ENCODE measurements at places on chromosomes 1 and 21. TPM values are rescaled to one million over a fixed set of nuclear protein-coding genes. Genes with fewer than 3 reads are reported as not detected.

DNA sequence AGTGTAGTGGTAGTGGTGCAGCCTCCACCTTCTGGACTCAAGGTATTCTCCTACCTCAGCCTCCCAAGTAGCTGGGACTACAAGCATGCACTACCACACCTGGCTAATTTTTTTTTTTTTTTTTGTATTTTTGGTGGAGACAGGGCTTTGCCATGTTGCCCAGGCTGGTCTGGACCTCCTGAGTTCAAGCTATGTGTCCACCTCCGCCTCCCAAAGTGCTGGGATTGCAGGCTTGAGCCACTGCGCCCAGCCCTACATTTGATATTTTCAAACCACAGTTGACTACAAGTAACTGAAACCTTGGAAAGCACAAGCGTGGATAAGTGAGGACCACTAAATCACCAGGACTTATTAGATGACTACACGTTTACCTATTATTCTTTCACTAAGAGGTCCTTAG is 10.0 kb upstream of the PDPN start:
- H3K27ac ChIP-seq = no peak overlapping the region
- peaks cover 58% of the 10 kb centered on the region for H3K27me3 ChIP-seq
- no peaks in the 10 kb centered on the region for H3K4me1 ChIP-seq
- H3K4me3 ChIP-seq = no peak overlapping the region
- no peaks in the 10 kb centered on the region for H3K36me3 ChIP-seq
- DNase-seq = no peak

- H3K27ac ChIP-seq = peak overlapping the region; percentile 98
- peaks cover 50% of the 10 kb centered on the region for H3K4me1 ChIP-seq
- no peaks in the 10 kb centered on the region for H3K27me3 ChIP-seq
- no peaks in the 10 kb centered on the region for H3K36me3 ChIP-seq
- DNase-seq = peak; percentile 59
- H3K4me3 ChIP-seq = peak overlapping the region; percentile 92
Measured at GRCh38 chr1:32201011-32201855, 838 bp downstream of the CCDC28B start.

DNA sequence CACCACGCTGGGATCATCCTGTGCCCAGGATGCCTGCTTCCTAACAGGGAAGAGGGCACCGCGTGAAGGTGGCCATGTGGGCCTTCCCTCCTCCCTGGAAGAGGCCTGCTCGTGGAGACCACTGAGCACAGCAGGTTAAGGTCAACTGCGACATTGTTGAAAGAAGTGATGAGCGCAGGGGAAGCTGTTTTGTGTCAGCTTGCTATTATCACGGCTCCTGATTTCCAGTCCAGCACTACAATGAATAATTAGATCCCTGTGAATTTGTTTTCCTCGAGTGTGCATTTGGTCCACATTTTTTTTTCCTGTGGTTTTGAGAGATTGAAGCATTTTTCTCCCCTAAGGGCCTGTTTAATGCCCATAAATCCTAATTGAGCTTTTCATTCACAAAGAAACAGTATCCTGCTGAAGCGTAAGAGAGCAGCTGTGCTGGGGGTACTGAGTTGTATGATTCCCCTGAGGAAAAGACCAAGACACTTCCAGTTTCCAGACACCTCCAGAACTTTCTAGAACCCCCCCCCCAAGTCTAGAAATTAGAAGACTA is 204.9 kb downstream of the KCNJ6 start:
- peaks cover 51% of the 10 kb centered on the region for H3K27me3 ChIP-seq
- no peaks in the 10 kb centered on the region for H3K4me1 ChIP-seq
- H3K27ac ChIP-seq = no peak overlapping the region
- H3K4me3 ChIP-seq = no peak overlapping the region
- no peak for DNase-seq
- no peaks in the 10 kb centered on the region for H3K36me3 ChIP-seq

- no peak overlapping the region for H3K27ac ChIP-seq
- peaks cover 11% of the 10 kb centered on the region for H3K27me3 ChIP-seq
- DNase-seq = no peak
- no peaks in the 10 kb centered on the region for H3K4me1 ChIP-seq
- no peak overlapping the region for H3K4me3 ChIP-seq
- peaks cover 2% of the 10 kb centered on the region for H3K36me3 ChIP-seq
Measured at GRCh38 chr1:166039436-166040201, 127.2 kb downstream of the FAM78B start.

GRCh38 chr1:167645140-167645541 is 15.1 kb downstream of the RCSD1 start:
- H3K4me1 ChIP-seq = peaks cover 78% of the 10 kb centered on the region
- no peak for DNase-seq
- H3K27ac ChIP-seq = peak overlapping the region; percentile 98
- peaks cover 12% of the 10 kb centered on the region for H3K36me3 ChIP-seq
- no peaks in the 10 kb centered on the region for H3K27me3 ChIP-seq

DNA sequence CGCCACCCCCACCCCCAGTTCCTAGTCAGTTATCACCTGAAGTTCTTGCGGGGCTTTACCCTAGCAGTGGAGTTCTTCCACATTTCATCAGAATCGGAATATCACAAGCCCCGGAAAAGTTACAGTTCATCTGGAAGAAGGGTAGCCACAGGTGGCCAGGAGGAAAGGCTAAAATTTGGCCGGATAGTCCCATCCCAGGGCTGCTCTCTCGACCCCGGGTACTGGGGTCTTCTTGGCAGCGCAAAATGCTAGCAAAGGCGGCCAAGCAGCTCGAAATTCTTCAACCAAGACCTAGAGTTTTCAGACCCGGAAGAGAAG is 7.9 kb downstream of the HLX start:
- no peaks in the 10 kb centered on the region for H3K4me1 ChIP-seq
- H3K4me3 ChIP-seq = no peak overlapping the region
- peaks cover 91% of the 10 kb centered on the region for H3K27me3 ChIP-seq
- H3K36me3 ChIP-seq = peaks cover 3% of the 10 kb centered on the region
- H3K27ac ChIP-seq = no peak overlapping the region
- DNase-seq = no peak

- H3K4me1 ChIP-seq = no peaks in the 10 kb centered on the region
- no peak for DNase-seq
- H3K36me3 ChIP-seq = peaks cover 4% of the 10 kb centered on the region
- H3K27me3 ChIP-seq = peaks cover 75% of the 10 kb centered on the region
- H3K27ac ChIP-seq = no peak overlapping the region
Measured at GRCh38 chr1:119651133-119651532, 3.1 kb upstream of the ZNF697 start.

GRCh38 chr1:248417854-248418253 is 15.0 kb downstream of the OR2T1 start:
- H3K4me1 ChIP-seq = peaks cover 10% of the 10 kb centered on the region
- no peaks in the 10 kb centered on the region for H3K36me3 ChIP-seq
- H3K4me3 ChIP-seq = no peak overlapping the region
- no peak overlapping the region for H3K27ac ChIP-seq
- DNase-seq = no peak

GRCh38 chr1:156666862-156667609 is 10.2 kb downstream of the NES start:
- H3K36me3 ChIP-seq = peaks cover 7% of the 10 kb centered on the region
- peaks cover 18% of the 10 kb centered on the region for H3K27me3 ChIP-seq
- peaks cover 10% of the 10 kb centered on the region for H3K4me1 ChIP-seq
- peak overlapping the region; percentile 29 for H3K27ac ChIP-seq
- no peak for DNase-seq

GRCh38 chr1:162690672-162691434 is 58.6 kb downstream of the DDR2 start:
- H3K36me3 ChIP-seq = no peaks in the 10 kb centered on the region
- H3K27me3 ChIP-seq = peaks cover 31% of the 10 kb centered on the region
- H3K27ac ChIP-seq = no peak overlapping the region
- DNase-seq = no peak
- H3K4me1 ChIP-seq = peaks cover 4% of the 10 kb centered on the region

- H3K36me3 ChIP-seq = peaks cover 3% of the 10 kb centered on the region
- no peak overlapping the region for H3K4me3 ChIP-seq
- H3K4me1 ChIP-seq = no peaks in the 10 kb centered on the region
- no peak overlapping the region for H3K27ac ChIP-seq
- H3K27me3 ChIP-seq = peaks cover 39% of the 10 kb centered on the region
Measured at GRCh38 chr1:168170564-168171508, 7.9 kb upstream of the TIPRL start.

GRCh38 chr1:110594456-110595352 is 11.5 kb downstream of the KCNA2 start:
- DNase-seq = no peak
- H3K27ac ChIP-seq = no peak overlapping the region
- H3K4me3 ChIP-seq = no peak overlapping the region
- peaks cover 14% of the 10 kb centered on the region for H3K27me3 ChIP-seq
- peaks cover 7% of the 10 kb centered on the region for H3K4me1 ChIP-seq

DNA sequence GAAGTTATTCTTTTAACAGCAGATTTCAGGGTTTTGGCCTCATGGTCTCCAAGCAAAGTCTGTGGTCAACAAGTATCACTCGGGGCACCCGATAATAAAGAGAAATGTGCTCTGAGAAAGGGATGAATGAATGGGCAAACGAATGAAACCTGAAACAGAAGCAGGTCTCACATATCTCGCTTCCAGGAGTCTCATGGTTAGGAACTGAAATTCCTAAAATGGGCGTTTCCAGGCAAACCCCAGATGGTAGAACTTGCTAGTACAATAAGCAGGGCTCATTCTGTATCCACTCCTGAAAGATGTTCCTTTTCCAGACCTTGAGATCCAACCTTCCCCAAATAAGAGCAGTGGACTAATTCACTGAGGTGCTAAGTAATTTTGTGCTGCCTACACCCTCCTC is 87.2 kb downstream of the LAMC2 start:
- peaks cover 18% of the 10 kb centered on the region for H3K27me3 ChIP-seq
- no peak overlapping the region for H3K27ac ChIP-seq

DNA sequence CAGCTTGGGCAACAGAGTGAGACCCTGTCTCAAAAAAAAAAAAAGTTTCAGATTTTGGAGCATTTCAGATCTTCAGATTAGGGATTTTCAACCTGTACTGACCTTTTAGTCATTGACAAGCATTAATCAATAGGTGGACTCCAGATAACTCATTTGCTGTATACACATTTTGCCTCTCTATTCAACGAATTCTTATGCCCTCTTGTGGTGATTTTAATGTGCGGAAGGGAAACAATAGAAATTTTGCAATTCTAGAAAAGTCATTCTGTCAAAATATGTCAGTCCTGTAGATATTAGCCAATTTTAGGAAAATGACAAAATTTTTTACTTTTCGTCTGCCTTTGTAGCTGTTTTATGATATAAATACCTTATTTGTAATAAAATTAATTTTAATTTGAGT is 11.6 kb upstream of the OR2G2 start:
- no peak for DNase-seq
- peaks cover 3% of the 10 kb centered on the region for H3K4me1 ChIP-seq
- no peak overlapping the region for H3K4me3 ChIP-seq

- no peak overlapping the region for H3K4me3 ChIP-seq
- DNase-seq = no peak
- no peak overlapping the region for H3K27ac ChIP-seq
- no peaks in the 10 kb centered on the region for H3K27me3 ChIP-seq
- H3K4me1 ChIP-seq = peaks cover 8% of the 10 kb centered on the region
- no peaks in the 10 kb centered on the region for H3K36me3 ChIP-seq
Measured at GRCh38 chr1:239545466-239545865, 159.1 kb downstream of the CHRM3 start.

DNA sequence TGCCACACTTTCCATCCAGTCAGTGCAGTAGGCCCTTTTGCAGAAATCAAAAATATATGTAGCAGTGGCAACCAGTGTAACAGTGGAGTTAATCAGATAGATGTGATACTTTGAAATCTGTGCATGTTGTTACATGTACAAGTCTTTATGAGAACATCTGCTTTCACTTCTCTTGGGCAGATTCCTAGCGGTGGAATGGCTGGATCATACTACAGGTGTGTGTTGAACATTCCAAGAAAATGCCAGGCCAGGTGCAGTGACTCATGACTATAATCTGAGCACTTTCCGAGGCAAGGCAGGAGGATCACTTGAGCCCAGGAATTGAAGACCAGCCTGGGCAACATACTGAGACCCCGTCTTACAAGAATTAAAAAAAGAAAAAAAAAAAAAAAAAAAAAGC is 55.3 kb downstream of the GNB1 start:
- H3K4me3 ChIP-seq = no peak overlapping the region
- peaks cover 31% of the 10 kb centered on the region for H3K4me1 ChIP-seq
- H3K36me3 ChIP-seq = peaks cover 5% of the 10 kb centered on the region
- peak overlapping the region; percentile 65 for H3K27ac ChIP-seq

DNA sequence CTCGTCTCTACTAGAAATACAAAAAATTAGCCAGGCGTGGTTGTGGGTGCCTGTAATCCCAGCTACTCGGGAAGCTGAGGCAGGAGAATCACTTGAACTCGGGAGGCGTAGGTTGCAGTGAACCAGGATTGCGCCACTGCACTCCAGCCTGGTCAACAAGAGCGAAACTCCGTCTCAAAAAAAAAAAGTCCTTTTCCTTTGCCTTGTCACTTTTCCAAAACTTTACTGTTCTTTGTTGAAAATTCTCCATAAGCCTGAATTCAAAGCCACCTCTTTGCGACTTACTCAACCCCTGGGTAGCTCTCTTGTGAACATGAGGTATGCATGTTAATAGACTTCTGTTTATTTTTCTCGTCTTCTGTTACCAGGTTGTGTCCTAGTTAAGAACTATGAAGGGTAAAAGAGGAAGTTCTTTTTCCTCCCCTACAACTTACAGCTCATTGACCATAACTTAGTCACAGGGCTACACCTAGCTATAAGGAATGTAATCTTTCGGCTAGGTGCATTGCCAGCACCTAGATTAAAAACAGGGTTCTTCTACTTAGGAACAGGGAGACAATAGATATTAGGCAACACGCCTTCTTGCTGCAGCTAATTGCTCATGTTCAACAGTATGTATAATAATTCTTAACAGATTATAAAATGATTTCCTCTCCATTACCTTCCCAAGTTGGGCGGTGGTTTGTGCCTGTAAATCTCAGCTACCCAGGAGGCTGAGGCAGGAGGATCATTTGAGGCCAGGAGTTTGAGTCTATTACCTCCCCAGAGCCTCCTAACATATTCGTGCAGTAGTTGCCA is 40.9 kb downstream of the PTAFR start:
- peaks cover 7% of the 10 kb centered on the region for H3K4me1 ChIP-seq
- no peak overlapping the region for H3K27ac ChIP-seq
- H3K27me3 ChIP-seq = peaks cover 23% of the 10 kb centered on the region
- no peak for DNase-seq

GRCh38 chr1:16204634-16205333 is 7.7 kb downstream of the ARHGEF19 start:
- peak overlapping the region; percentile 71 for H3K27ac ChIP-seq
- H3K36me3 ChIP-seq = peaks cover 6% of the 10 kb centered on the region
- H3K4me3 ChIP-seq = no peak overlapping the region

DNA sequence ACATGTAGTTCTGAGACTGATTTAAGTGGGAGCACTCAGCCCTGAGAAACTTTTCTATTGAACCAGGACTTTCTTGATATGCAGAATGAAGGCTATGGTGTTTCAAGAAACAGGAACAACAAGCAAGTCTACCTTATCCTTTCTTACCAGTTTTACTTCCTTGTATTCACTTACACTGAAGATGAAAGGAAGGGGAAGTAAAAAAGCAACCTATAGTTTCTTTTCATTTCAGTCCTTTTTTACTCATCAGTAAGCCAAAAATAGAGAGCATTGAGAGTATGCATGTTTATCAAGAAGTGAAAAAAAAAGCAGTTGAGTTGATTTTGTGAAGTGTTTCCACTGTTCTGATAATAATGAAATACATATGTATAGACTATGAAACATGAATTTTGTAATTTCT is 1010.3 kb downstream of the AMY1C start:
- no peaks in the 10 kb centered on the region for H3K4me1 ChIP-seq
- H3K27me3 ChIP-seq = no peaks in the 10 kb centered on the region
- no peak overlapping the region for H3K27ac ChIP-seq
- no peak overlapping the region for H3K4me3 ChIP-seq
- no peak for DNase-seq
- no peaks in the 10 kb centered on the region for H3K36me3 ChIP-seq

SPRR4 gene
- total RNA-seq = not detected

NPL gene
- total RNA-seq = 4.7 TPM

MAST2 gene
- total RNA-seq = 13.7 TPM

LCE3E gene
- total RNA-seq = not detected
